Left lung (tissue), 14 donors: ENCODE measurements at places on chromosomes 1 and 21. TPM values are rescaled to one million over a fixed set of nuclear protein-coding genes. Genes with fewer than 3 reads are reported as not detected.

The DRAM2 gene
- 66.1 TPM for polyA plus RNA-seq

The RAB3B gene
- 0.42 TPM for polyA plus RNA-seq

The SAMSN1 gene
- polyA plus RNA-seq: 2.0 TPM

DNA sequence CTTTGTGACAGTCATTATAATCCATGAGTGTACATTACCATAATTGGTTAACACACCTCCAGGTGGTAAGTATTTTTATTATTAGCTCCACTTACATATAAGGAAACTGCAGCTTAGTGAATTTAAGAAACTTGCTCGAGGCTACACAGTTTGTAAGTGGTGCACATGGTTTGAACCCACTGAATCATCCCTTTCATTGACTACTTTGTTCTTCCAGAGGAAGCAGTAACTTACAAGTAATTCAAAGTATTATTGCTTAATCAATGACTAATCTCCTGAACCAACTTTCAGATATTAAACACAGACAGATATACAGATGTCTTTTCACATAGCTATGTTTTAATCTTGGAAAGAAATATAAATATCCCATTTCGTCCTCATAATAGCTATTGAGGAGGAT, 18.7 kb upstream of the CLDN8 start:
- DNase-seq: no peak

DNA sequence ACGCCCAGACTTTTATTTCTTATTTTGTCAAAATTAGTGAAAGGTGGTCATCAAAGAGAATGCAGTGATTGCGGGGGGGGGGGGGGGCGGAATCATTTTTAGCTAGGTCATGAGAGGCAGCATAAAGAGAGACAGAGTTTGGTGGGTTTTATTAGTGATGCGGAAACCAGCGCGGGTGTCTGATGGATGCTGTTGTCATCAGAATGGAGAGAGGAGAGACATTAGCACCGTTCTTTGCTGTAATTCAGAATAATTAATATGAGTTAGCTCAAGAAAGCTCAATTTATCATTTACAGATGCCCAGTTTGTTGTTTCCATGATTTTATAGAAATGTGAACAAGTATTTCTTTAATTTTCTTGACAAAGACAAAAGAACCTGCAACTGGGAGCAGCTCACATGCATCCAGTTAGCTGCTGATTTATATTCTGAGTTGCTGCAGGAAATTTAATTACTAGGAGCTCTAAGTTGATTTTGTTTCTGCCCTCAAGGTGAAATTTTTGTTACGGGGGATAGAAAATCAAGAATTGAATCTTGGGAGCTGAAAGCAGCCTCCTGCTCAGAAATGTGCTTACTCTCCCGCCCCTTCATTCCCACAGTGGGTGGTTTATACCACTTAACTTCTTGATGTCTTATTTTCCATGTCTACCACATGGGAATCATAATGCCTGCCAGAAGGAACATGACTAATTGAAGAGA, 133.4 kb upstream of the MAP1LC3C start:
- DNase-seq: no peak
